Kidney glomerular epithelial cell (primary cell): ENCODE measurements at places on chromosomes 12 and 14.

DNA sequence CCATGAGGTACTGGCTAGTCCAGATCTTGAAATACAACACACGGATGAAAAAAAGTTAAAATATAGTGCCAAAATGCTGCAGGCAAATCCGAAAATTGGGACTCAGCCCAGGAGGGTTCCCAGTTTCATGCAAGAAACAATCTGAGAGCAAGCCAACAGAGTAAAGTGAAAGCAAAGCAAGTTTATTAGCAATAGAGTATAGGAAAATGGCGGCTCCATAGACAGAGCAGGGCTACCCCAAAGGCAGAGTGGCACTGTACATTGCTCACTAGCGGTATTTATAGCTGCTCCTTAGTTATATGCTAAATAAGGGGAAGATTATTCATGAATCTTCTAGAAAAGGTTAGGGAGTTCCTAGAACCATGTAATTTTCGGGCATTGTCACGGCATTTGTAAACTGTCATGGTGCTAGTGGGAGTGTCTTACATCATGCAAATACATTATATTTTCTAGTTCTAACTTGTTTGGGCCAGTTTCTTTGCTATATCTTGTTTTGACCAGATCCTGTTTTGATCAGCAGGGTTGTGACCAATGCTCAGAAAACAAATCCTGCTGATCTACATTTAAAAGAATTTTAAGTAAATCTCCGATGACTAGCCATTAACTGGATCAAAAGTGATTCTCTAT is 29.1 kb downstream of the RECQL start:
- DNase-seq: no peak

DNA sequence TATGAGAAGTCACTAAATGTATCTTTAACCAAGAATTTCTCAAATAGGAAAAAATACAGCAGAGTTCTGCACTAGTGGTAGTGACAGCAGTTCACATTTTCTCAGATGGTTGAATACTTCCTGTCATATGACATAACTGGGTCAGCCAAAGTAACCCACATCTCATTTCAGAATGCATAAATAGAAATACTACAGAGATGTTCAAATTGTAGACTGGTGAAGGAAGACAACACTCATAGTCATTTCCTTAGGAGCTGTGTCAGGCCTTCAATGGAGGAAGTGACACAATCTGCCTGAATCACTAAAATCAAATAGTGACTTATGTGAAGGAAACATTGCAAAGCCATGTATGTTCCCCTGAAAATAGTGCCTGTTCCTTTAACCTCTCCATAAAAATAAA is 32.4 kb downstream of the FERMT2 start:
- peak; percentile 30 for DNase-seq

DNA sequence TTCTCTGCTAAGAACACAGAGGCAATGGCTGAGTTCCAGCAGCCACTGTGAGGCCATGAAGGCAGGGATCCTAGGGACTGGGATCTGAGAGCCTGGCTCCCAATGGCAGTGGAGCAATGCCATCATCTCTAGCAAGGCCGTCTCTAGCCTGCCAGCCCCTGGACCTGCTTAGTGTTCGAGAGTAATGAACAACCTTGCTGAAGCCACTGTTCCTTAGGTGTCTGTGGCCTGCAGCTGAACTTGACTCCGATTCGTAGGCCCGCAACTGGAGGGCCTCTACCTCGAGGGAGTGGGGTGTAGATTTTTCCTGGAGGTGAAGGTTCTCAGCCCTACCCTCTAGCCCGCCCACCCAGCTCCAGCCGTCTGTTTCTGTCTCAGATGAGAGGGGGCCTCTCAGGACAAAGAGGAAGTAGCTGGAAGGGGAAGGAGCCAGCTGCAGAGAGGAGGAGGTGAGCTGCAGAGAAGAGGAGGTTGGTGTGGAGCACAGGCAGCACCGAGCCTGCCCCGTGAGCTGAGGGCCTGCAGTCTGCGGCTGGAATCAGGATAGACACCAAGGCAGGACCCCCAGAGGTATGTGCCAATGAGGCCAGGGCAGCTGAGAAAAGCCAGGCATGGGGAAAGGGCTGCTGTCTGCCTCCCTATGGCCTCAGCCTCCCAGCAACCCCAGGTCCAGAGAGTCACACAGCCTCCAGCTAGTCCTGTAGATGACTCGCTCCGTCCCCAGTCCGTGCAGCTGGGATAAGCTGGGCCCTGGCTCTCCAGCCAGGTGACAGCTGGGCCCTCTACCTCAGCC is at the start of gene PLD4:
PLD4 (plus strand) TSS at position 459 of the 793 bp plus-strand sequence. CDS start 2,262 bp downstream, outside the sequence.
- no peak for DNase-seq

DNA sequence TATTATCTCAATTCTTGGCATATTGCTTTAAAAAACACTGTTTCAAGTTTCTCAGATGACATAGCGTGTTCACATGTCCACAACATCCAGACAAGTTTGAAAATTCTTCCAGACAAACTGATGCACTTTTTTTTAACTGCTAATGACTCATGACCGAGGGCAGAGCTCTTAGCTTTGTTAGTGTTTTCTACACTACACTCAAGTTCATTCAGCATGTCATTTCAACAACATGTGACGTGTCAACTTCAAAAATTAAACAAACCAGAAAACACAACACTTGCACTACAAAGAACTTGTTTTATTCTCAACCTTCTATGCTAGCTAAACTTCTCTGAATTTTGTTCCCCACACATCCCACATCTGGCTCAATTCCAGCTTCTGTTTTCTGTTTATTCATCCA is 1186.3 kb upstream of the FLRT2 start:
- DNase-seq: peak; percentile 50

- DNase-seq: no peak
Observed at GRCh38 chr12:10612984-10613348, 443 bp downstream of the MAGOHB start.
